ENCODE measurements at places on chromosomes 7 and 10. TPM values are rescaled to one million over a fixed set of nuclear protein-coding genes. Genes with fewer than 3 reads are reported as not detected.

- no peak for DNase-seq
Observed at GRCh38 chr10:96719200-96719599, 1.1 kb downstream of the PIK3AP1 start.

GRCh38 chr7:48193421-48193820 lies 22.2 kb downstream of the ABCA13 start:
- DNase-seq: no peak

DNA sequence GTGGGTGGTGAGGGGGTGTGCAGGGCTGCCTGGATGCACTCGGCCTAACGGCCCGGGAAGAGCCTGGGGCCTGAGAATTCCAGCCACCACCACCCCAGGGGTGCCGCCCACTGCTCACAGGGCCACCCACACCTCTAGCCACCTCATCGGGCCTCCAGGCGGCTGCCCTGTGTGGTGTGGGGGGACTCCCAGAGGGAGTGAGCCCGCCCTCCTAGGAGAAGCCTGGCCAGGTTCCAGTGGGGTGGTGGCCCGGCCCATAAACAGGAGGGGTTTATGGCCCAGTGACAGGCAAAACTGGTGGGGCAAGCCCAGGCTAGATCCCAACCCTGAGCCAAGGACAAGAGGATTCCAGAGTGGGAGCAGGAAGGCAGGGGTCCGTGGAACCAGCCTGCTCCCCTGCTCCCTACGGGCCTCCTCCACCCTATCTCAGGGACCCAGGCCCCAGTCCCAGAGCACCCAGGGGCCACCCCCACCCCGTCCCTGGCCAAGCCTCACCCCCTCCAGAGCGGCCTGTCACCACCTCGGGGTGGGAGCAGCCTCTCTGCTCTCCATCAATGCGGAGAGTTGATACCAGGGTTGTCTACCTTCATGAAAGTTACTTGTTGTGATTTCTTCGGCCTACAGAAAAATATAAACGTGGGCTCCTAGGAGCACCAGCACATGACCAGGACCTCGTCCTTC lies 20.2 kb upstream of the PDGFA start:
- DNase-seq: peak; percentile 33

VWDE gene
- total RNA-seq: not detected

PRKCQ gene
- not detected for total RNA-seq

DNA sequence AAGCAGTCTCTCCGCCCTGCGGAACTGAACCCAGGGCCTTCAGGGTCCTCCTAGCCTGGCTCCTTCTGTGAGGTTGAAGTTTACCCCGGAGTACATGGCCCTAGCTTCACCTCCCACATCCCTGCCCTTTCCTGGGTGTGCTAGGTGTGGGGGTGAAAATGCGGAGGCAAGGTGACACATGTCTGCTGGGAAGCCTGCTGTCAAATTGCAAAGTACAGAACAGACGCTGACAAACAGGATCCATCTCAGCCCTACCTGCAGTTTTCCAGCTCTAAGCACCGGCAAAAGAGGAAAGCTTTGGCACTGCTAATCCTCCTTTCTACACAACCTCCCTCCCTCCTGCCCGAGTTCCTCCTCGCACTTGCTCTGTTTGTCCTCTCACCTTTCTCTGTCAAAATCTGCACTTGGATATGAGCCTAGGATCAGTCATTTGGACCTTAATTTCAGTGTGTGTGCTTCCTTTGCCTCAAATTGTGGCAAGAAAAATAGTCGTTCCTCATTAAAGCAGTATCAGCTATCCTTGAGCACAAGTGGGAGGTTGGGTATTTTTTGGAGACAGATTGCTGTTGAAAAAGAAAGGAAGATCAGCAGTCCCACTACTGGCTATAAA lies 14.4 kb upstream of the GPR15LG start:
- no peak for DNase-seq

DNA sequence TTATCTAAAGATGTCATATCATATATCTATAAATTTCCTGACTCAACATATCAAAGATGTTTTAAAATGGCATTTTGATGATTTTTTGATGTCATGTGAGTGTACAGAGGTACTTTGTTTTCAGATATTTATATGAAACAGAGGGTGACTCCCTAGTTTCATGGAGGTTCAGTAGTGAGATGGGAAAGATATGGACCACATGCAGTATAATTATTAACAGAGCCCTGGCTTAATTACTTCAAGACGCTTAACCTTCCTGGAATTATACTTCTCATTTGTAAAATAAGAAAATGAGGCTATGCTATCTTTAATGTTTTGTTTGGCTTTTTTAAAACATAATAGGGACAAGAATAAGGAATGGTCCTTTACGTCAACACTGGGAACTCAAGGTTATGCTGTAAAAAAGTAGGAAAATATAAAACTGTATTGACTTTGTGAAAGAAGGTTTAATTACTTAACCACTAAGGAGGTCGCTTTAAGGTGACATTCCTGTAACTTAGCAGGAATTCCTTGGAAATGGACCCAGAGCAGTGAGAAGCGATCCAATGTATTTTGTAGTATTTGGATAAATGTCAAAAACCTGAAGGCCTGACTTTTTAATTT lies 821.0 kb upstream of the IGFBP3 start:
- DNase-seq: no peak

TMEM270 gene
- not detected for total RNA-seq

DNA sequence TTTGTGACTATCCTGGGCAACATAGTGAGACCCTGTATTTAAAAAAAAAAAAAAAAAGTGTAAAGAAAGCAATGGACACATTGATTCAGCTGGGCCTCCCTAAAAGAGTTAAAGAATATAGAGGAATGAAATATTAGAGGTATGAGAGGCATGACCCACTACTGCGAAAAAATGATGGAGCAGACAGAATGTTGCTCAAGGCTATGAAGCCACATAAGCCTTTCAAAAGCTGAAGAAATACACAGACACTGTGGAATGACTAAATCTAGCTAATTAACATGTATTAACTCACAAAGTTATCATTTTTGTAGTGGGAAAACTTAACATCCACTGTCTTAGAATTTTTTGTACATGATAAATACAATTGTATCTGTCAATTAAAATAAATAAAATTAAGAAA lies 107.3 kb downstream of the HGF start:
- DNase-seq: peak; percentile 37

DNA sequence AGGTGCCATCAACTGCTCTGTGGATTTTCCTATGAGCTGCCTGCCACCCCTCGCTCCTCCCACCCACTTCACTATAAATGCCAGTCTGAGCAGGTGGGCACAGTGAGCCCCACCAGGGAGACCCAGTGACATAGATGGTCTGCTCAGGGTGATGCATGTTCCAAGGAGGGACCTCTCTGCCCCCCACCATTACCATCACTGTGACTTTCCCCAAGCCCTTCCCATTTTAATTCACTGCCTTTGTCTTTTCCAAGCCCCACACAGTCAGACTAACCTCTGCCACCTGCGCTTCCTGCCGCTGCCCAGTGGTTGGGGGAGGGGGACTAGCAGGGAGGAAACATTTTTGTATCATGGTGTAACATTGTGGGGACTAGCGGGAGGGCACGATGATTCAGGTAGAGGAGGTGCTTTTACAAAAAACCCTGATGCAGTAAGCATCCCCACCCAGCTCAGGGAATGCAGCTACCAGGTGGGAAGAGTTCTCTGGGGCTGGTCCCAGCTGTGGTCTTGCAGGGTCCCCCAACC lies 24.6 kb downstream of the PRSS2 start:
- no peak for DNase-seq

AP4M1 gene
- total RNA-seq: 13.7 TPM

FAM25A gene
- total RNA-seq: not detected

GRCh38 chr7:131194070-131194865 lies 133.4 kb upstream of the MKLN1 start:
- no peak for DNase-seq

DNA sequence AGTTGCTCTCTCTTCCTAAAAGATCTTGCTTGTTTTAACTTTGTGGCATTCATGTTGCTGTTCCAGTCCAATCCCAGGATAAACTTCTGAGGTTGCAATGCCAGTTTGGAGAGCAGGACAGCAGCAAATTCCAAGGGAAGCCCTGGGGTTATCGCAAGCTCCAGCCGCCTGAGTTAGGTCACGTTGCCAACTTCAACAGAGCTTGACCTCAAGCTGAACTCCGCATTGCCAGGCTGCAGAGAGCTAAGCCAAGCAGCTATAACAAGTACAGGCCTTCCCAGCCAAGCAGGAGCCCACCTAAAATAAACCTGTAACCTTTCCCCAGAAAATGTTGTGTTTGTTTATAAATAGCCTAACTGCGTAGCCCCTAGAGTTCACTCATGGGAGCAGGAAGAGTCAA lies 138.9 kb upstream of the LYZL1 start:
- DNase-seq: no peak

GRCh38 chr7:118327174-118327573 lies 102.7 kb downstream of the ANKRD7 start:
- no peak for DNase-seq

IMPDH1 gene
- total RNA-seq: 104 TPM

PRSS37 gene
- not detected for total RNA-seq

GRCh38 chr10:97851341-97852001 lies 1.8 kb downstream of the GOLGA7B start:
- no peak for DNase-seq

- peak; percentile 15 for DNase-seq
Observed at GRCh38 chr10:44806950-44807349, 104.2 kb upstream of the TMEM72 start.

KCNMA1 gene
- total RNA-seq: 14.2 TPM

CACNB2 gene
- 0.32 TPM for total RNA-seq

TUBAL3 gene
- not detected for total RNA-seq

SPDYE2 gene
- total RNA-seq: not detected

ATOH7 gene
- total RNA-seq: not detected

DNA sequence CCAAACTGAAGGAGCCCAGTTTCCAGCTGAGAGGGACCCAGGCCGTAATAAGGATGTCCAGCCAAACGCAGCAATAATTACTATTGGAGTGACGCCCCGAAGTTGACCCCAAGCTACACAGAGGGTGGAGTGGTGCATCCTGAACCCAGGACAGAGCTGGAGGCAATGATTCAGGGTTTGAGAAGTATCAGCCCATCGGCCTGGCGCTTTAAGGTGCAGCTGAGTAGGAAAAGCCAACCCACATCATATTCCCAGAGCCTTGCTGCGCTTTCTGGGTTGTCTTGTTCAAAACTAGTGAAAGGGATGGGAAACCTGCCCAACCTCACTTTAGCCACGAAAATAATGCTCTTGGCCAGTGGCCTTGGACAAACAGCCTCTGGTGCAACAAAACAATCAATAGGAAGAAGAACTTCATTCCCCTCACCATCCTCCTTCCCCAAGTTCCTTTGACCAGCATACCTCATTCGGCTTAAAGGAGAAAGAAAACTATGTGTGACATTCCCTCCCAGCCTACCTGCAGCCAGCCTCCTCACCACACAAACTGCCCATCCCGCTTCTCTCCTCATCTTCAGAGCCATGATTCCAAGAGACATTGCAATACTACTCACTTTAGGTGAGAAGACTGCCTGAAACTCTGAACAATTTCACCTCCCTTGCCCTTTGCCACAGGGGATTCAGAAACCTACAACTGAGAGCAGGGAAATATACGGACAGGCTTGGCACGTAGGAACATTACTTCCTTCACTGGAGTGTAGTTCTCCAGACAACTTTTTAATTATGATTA lies 217.2 kb upstream of the MKLN1 start:
- peak; percentile 77 for DNase-seq

DNA sequence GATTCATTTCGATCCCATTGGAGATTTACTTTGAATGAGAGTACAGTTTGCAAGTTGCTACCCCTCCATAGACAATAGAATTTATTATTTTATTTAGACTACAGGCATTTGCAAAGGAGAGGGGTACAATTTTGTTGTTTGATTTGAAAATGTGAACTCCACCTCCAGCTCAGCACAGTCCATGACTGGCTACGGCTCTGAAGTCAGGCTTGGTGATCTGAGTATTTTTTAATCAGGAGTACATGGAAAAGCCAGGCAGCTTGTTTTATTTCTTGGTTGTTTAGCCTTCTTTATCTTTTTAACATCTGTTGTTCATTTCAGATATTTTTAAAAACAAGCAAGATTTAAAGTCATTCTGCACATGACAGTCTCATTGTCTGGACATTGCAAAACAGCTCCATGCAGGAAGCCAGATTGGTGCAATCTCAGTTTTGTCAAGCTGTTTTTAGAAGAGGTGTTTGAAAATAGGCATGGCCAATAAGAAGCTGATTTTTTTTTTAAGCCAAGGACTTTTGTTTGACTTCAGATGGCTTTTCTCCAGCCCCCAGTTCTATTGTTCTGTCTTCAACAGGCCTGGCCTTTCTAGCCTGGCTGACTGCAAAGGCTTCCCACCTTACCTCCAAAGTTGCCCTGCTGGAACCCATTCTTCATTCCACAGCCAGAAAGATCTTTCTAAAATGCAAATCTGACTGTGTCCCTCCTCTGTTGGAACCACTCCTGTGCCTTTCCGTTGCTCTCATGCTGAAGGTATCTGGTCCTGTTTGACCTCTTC lies 12.2 kb downstream of the PLXDC2 start:
- no peak for DNase-seq

GJD4 gene
- not detected for total RNA-seq

GRCh38 chr10:85548034-85548433 lies 818.6 kb downstream of the GRID1 start:
- peak; percentile 24 for DNase-seq

DNA sequence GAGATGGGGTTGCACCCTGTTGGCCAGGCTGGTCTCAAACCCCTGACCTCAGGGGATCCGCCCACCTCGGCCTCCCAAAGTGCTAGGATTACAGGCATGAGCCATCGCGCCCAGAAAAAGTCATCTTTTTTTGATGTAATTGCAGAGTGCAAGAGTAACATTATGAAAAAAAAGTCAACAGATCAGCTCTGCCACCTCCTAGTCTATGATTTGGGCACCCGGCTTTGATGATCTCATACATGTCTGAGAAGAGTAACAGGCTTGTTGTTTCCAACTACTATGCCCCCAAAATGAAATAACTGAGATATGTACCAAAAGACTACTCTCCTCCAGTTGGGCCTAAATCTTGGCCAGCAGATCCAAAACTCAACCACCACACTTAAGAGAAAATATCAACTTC lies 40.8 kb downstream of the VOPP1 start:
- DNase-seq: no peak

DNA sequence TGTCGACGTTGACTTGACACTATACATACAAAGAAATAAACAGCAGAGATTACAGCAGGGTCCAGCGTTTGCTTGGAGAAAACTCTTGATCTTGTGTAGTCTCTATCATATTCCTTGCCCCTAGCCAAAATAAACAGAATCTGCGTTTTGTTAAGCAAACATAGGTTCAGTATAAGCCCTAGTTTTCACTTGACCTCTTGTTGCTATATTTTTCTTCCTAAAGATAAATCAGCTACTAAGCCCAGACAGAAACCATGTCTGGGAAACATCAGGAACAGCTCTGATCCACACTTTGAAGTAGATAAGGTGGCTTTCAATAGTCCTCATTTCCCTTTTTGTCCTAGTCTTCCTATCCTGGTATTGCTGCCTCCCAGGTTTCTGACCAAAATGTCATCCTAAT lies 328.2 kb upstream of the MAGI2 start:
- no peak for DNase-seq

- no peak for DNase-seq
Observed at GRCh38 chr10:3151889-3152565, 20.6 kb downstream of the PITRM1 start.

Measured in GM23248 (cell line).